Stimulated activated CD4-positive, alpha-beta T cell treated with anti-CD3 and anti-CD28 coated beads, Interleukin-2, amount 100 ng/mL, for 24 hours (primary cell): ENCODE measurements at places on chromosomes 2 and 18.

- DNase-seq = no peak
Observed at GRCh38 chr2:228373191-228373590, 191.7 kb upstream of the SPHKAP start.

DNA sequence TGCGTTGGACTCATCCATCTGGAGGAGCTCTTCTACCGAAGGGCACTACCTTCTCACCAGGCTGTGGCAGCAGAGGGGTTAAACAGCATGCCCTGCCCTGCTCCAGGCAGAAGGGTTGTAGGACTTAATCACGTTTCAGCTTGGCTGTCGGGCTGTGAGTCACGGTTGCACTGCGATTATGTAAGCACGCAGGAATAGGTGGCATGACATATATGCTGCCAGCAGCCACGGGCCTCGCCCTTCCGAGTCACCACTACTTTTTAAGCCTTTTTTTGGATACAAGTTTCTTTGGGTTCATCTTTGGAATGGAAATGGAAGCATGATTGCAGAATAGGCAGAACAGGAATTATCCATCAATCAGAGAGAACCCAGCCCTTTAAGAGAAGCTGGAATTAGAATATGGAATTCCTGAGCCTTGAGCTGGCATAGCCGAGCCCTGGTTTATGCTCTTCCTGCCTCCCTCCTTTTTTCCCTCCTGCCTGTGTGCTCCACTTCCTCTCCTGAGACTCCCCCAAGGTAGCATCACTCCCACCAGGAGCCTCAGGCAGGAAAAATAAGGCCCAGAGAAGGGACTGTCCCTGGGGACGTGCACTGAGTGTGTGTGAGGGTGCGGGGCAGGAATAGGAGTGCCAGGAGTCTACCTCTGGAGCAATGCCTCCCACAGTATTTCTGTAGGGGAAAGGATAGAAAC, 86.8 kb downstream of the SEMA4F start:
- no peak for DNase-seq

DNA sequence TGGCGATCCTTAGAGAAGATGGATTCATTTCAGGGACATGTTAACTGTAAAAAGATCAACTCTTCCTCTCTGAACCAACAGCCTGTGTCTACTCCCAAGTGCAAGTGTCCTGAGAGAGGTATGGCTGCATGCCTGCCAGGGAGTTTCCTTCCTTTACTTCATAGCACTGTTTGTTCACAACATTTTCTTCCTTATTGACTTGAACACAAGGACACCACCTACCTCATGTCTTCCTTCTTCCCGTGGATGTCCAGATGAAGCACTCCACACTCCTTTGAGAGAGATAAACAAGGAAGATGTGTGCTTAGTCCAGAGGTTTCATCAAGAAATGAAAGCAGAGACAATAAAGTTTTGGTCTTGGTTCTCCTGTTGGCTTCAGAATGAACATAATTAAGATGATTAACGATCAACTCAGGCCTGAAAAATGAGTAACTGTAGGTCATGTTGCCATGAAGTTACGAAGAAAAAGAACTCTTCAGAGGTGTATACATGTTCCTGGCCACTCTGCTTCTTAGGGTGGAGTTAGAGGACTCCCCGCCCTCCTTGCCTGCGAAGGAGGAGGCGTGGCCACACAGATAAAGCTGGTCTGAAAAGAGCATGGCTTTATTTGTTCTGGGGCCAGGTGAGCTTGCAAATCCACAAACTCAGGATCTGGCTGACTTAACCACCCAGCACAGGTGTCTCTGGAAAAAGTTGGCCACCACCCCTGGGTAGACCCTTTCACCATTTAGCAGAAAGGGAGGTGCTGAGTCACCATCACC, 155.0 kb upstream of the KCTD1 start:
- no peak for DNase-seq

GRCh38 chr2:3280197-3280596, 97.4 kb downstream of the EIPR1 start:
- DNase-seq = no peak

DNA sequence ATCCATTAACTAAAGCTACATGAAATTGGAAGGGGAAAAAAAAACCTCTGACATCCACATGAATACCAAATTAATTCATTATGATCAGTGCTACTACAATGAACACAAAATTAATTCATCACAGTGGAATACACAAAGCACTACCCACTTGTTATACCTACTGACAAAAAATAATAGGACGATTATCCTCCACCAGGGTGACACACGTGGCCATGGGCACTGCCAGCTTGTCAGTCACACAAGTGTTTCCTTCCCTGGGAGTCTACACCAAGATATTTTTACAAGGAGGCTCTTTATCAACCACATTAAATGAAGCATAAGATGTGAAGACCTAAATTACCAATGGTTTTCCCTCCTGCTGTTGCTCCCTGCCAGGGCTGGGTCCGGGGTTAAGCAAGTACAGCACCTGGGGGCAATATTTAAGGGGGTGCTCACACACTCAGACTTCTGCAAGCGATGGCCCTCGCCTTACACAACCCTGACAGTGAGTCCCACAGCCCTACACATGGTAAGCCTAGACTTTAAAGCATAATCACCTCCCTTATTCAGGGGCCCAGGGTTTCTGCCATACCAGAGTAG, 90.1 kb downstream of the TCF4 start:
- no peak for DNase-seq

DNA sequence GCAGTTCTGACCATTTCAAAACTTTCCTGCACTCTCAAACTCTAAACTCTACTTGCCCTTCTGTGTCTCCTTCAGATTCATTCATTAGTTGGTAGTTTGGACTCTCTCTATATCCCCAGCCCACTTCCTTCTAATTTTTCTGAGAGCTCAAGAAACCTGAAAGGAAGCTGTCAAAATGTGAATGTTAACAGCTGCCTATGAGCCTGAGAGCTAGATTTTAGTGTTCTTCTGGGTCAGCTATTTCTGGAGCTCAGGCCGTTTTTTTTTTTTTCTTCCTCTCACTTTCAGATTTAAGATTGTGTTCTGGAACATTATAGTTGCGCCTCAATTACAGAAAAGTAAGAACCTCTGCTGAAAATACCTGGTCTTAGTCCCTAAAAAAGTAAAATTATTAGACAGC, 73.1 kb downstream of the RTN4 start:
- no peak for DNase-seq

- no peak for DNase-seq
Observed at GRCh38 chr2:124810132-124810531, 785.0 kb downstream of the CNTNAP5 start.

- DNase-seq = no peak
Observed at GRCh38 chr2:43905871-43906270, 67.1 kb downstream of the ABCG8 start.

DNA sequence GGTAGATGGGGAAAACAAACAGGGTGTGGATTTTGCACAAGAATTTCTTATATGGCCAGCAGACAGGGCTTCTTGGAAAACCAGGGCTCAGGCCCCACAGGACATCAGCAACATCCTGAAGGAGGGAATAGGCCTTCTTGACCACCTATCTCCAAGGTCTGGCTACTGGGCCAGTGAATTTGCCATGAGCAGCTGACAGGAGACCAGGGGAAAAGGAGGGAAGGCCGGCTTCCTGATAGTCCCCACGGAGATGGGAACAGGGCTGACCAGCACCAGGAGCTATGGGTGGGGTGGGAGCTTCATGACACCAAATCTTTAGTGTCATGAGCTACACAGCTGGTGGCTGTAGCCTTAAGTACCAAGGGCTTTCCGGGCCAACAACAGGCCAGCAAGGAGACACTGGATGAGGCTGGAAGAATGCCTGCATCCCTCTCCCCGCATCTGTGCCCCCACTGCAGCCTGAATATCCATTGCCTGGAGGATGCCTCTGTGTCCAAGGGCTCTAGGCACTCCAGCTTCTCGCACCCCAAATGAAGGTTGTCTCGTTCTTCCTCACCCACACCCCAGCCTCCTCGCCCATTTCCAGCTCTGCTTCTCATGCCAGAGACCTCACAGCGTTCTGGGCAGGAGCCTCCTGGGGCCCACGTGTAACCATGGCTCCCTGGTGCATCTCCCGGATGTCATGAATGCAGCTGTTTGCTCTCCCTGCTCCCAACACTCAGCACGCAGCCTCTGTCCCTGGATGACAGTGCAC, 74.8 kb downstream of the EMX1 start:
- DNase-seq = no peak

DNA sequence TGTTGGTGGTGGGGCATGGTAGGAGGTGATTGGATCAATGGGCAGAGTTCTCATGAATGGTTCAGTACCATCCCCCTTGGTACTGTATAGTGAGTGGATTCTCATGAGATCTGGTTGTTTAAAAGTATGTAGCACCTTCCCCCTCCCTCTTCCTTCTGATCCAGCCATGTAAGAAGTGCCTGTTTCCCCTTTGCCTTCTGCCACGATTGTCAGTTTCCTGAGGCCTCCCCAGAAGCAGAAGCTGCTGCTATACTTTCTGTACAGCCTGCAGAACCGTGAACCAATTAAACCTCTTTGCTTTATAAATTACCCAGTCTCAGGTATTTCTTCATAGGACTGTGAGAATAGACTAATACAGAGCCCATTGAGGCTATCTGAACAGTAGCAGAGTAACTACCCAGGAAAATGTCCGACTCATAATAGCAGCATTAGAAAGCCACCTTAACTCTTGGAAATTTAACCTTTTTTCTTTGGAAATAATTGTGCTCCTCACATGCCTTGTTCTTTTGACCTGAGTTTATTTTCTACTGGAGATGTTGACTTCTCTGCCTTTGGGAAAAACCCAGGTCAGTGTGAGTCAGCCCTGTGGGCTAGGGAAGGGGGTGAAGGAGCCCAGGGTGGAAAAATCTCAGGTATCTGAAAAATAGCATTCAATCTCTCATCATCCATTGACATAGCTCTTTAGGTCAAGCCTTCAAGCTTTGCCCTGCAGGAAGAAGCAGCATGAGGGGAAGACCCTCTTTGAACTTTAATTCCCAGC, 18.1 kb downstream of the CYP1B1 start:
- DNase-seq = peak; percentile 10

- DNase-seq = peak; percentile 25
Observed at GRCh38 chr18:48409591-48410094, 460 bp upstream of the ZBTB7C start.

- DNase-seq = no peak
Observed at GRCh38 chr2:119674711-119675500, 4.1 kb upstream of the TMEM177 start.

GRCh38 chr2:157813467-157813866, 62.7 kb downstream of the ACVR1 start:
- DNase-seq = no peak

GRCh38 chr18:63987743-63988142, 17.9 kb downstream of the SERPINB8 start:
- DNase-seq = no peak

DNA sequence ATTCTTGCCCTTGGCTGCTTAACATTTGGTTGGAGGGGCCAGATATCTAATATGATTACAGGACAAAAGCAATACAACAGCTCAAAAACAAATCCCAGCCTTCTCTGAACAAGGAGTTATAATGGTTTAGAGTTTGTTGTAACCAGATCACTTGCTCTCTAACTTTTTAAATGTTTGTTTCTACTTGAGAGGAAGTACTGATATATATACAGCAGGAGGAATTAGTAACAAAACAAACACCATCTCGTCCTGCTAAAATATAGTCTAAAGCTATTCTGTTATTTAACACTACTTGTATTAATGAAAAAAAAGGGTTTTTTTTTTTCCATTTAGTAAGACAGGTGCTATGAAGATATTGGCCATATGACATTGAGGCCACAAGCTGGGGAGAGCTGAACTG, 60.9 kb upstream of the TMEM17 start:
- no peak for DNase-seq

DNA sequence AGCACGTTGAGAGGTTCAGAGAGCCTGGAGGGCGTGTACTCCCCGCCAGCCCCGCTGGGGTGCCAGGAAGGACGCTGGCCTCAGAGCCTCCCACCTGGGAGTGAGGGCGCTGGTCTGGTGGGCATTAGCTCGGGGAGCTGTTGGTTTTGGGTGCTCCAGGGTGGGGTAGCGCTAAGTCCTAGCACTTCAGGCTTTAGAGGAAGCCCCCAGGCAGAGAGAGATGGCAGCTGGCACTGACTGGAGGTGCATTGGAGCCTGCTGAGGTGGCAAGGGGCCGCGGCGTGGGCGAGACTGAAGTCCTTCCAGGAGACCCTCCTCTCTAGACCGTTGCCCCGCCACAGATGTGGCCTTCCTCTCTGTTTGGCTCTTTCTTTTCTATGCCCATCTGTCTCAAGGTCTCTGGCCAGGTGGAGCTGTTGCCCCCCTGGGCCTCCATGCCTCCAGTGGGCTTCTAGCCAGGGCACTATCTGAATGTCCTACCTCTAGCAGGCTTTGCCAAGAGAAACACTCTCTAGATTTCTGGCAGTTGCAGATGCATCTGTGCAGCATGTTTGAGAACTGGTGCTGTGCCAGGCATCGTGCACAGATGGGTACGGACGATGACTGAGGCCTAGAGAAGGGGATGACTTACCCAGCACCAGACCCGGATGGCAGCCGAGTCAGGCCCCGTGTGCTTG, 6.6 kb downstream of the CAPN10 start:
- no peak for DNase-seq
